HCEC 1CT (cell line): ENCODE measurements at places on chromosomes 12 and 14.

- no peak for DNase-seq
These were observed 237.1 kb downstream of the FOXN3 start for GRCh38 chr14:89179891-89180404.

GRCh38 chr14:62143245-62143644 lies 381.0 kb downstream of the SNAPC1 start:
- DNase-seq: peak; percentile 31

DNA sequence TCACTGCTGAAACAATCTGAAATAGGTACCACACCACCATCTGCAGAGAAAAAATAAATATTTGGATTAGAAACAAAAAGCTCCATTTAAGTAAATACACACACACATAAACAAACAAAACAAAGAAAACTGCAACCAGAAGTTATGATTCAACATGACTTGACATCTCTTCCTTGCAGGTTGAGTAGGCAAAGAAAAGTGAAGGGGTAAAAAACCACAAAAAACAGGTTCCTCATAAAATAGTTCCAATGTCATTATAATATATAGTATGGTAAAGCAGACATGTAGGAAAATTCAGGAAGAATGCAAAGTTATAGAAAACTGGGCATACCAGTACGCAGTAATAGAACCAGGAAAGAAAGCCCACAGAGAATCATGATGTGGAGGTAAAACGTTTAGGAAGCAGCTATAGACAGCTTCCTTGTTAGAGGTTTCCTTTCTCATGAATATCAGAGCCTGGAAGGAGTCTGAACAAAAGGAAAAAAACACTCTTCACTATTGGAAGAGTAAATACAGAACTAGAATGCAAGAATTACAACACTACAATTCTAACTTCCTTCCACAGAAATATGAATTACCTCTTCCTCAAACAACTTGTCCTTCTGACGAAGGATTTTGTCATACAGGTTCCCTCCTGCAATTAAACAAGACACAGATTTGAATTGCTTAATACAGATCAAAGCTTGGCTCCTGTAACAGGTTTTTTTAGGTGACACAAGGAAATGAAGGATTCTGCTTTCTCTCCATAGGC lies 6.1 kb downstream of the NEK9 start:
- DNase-seq: no peak

- DNase-seq: no peak
These were observed 10.2 kb upstream of the C12orf43 start for GRCh38 chr12:121026274-121027045.

GRCh38 chr14:101471723-101472517 lies 89.4 kb upstream of the DIO3 start:
- no peak for DNase-seq

- DNase-seq: no peak
These were observed 5.5 kb upstream of the DIO2 start for GRCh38 chr14:80216818-80217217.

DNA sequence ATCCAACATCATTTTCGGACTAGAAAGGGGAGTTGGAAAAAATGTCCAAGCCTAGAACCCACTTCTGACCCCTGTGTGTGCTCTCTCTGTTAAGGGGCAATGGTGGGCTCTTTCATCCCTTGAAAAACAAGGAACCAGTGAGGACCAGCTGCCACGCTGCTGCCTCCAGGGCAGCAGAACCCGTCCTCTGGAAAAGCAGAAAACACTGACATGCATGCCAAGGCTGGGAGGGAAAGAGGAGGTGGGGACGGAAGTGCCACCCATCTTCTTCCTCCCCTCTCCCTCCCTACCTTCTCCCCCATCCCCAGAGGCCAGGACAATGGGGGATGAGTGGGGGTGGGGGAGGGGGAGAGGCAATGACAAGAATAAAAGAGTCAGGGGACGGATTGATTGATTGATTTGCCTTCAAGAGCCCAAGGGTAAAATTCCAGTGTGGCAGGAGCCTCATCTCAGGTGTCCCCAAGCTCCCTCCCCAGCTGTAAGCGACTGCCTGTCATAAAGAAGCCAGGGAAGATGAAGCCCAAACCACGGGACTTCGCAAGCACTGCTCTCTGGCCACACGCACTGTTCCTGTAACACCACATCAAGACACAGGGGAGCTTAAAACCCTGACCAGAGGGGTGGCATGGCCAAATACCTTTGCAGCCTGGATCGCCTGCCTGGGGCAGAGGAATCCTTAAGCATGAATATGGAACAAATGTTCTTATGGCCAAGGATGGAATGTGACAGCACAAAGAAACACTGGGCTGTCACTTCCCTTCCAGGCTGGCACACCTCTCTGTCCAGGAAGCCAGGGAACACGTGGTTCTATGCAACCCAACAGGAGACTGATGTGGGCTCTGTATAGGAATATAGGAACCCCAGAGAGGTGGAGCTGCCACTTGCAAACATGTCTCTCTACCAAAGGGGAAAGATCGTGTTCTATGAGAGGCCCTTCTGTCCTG lies 38.9 kb upstream of the BDKRB2 start:
- DNase-seq: no peak

- peak; percentile 15 for DNase-seq
These were observed 32.7 kb upstream of the PRPF39 start for GRCh38 chr14:45051180-45051579.

DNA sequence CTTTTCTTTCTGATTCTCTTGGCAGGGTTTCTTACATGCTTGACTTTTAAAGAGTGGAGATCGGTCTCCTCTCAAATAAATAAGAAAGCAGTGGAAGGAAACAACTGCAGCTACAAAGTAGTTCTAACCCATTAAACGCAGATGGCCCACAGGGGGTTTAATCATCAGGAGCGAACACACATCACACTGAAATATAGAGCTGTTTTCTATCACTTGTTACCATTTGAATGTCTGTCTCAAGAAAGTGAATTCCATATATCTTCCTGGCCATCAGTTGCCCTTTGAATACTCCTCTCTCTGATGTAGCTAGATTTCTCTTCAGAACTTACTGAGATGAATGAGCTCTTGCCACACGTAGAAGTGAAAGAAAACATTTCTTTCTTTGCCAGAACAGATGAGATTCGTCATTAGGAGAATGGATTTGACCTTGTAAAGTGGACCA lies 29.1 kb downstream of the ALX1 start:
- no peak for DNase-seq

- no peak for DNase-seq
These were observed 29.5 kb downstream of the NINJ2 start for GRCh38 chr12:633731-634130.

DNA sequence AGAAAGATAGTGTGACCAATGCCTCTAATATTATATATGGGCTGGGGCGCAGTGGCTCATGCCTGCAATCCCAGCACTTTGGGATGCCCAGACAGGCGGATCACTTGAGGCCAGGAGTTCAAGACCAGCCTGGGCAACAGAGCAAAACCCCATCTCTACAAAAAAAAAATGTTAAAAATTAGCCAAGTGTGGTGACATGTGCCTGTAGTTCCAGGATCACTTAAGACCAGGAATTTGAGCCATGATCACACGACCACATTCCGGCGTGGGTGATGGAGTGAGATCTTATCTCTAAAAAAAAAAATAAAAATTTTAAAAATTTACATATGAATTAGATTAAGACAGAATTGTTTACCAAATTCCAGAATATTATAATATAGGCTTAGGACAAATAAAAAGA lies 12.0 kb downstream of the TM7SF3 start:
- no peak for DNase-seq

DNA sequence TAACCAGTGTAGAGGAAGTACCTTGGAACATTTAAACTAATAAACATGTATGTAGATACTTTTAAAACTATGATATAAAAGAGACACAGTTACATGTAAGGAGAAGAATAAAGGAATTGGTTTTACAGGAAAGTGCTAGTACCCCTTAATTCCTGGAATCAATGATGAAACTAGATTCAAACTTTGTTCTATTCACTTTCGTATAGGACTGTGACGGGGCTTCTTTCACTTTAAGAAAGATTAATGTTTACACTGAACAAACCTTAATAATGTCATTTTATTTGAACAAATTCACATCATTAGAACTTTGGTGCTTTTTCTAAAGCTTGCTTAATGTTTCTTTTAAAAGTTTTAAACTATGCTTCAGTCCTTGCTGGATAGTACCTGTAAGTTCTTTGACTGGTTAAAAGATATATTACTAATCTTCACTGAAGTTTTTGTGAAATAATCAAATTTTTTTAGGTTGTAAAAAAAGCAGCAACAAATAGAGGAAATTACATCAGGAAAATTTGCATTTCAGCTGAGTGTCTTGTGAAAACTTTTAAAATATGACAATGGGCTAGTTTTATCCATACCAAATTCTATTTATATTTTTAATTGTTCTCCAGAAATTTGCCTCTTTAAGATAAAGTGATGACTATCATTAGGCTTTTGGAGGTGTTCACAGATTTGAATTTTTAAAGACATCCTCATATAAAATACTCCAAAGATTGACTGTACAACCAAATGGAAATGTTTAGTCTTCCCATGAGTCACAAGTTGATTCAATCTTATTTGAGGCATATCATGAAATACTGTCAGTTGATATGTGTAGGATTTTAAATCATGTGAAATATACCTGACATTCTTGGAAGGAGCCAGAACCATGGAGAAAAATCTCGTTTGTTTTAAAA lies 36.2 kb downstream of the PAPOLA start:
- DNase-seq: peak; percentile 30
